ENCODE measurements at places on chromosomes 7 and 10.

- no peak for DNase-seq
Observed at GRCh38 chr10:10844251-10844650, 173.4 kb upstream of the CELF2 start.

- no peak for DNase-seq
Observed at GRCh38 chr7:148127374-148127773, 463.2 kb upstream of the C7orf33 start.

- peak; percentile 28 for DNase-seq
Observed at GRCh38 chr7:158595068-158595467, 7.4 kb upstream of the PTPRN2 start.

DNA sequence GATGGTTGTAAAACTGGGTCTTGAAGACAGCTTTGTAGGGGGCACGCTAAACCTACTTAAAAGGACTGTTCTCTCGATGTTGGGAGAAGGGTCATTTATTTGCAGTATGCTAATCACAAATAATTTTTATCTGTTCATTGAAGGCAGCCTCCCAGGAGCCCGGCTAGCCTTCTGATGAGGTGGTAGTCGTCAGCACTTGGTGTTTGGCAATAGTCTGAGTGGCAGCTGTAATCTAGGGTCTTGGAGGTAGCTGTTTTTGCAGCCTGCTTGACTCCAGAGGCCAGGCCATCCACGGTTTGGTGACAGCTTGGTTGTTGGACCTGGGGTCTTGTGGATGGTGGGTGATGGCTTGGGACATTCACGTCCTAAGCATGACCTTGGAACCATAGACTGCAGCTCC lies 2.2 kb downstream of the GTF2IRD1 start:
- peak; percentile 27 for DNase-seq

- DNase-seq: no peak
Observed at GRCh38 chr10:109343293-109343692, 580.0 kb downstream of the XPNPEP1 start.

DNA sequence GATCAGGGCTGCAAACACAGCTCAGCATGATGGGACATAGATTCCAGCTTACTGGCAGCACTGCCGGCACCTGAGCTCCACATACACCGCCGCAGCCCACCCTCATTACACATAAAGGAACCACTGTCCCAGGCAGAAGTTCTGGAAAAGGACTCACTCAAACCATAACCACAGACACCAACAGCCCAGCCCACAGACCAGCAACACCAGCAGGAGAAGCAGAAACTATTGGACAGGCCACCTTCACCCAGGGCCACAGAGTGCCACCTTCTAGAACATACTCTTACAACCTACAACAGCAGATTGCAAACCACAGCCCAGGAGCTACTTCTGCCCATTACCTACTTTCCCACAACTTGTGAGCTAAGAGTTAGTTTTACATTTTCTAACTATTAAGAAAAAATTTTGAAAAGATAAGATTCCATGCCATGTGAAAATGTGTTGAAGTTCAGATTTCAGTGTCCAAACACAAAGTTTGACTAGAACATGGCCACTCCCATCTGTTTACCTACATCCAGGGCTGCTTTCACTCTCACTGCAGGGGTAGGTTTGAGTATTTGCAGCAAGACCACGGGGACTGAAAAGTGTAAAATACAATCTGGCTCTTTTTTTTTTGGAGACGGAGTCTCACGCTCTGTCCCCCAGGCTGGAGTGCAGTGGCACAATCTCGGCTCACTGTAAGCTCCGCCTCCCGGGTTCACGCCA lies 153.0 kb downstream of the TNS3 start:
- DNase-seq: no peak

DNA sequence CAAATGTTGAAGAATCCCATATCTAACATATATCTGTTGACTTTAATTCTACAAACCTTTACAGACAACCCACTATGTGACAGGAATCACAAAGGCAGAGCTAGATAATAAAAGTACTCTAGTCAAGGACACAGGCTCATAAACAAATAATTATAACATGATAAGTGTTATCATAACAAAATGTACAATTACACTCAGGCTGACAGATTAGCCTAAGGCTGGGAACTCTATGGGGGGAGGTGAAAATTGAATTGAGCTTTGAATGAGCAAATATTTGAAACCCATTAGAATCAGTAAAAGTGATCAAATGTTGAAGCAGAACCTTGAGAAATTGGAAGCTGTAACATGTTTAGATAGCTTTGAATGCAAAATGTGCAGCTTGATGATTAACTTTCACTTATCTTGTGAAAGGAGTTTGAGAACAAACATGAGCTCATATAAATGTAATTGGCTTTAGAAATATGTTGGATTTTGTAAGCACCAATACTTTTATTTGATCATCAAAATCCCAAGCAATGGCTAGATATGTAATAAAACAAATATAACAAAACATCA lies 970.2 kb downstream of the SORCS3 start:
- DNase-seq: no peak

GRCh38 chr7:122136639-122137245 lies 7.3 kb downstream of the AASS start:
- peak; percentile 39 for DNase-seq

- DNase-seq: peak; percentile 93
Observed at GRCh38 chr10:69360485-69361302, 56.0 kb downstream of the TACR2 start.

GRCh38 chr7:104299323-104299722 lies 29.1 kb upstream of the LHFPL3 start:
- no peak for DNase-seq

- DNase-seq: peak; percentile 90
Observed at GRCh38 chr7:95608359-95609173, 12.2 kb upstream of the PDK4 start.

DNA sequence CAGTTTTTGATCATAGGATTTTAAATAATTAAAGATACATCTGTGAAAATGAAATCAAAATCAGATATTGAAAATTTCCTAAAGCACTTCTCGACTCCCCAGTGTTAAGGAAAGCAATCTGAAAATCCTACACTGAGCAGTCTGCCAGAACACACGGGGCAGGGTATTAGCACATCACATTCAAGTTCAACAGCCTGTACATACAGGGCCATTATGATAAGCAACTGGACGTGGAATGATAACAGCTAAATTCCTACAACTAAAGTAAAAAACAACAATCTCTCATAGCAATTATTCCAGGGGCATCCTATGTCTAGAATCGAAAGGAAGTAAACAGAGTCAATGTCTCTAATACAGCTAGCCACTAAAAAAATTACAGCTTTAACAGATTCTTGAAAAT lies 31.7 kb downstream of the TRDMT1 start:
- peak; percentile 10 for DNase-seq

DNA sequence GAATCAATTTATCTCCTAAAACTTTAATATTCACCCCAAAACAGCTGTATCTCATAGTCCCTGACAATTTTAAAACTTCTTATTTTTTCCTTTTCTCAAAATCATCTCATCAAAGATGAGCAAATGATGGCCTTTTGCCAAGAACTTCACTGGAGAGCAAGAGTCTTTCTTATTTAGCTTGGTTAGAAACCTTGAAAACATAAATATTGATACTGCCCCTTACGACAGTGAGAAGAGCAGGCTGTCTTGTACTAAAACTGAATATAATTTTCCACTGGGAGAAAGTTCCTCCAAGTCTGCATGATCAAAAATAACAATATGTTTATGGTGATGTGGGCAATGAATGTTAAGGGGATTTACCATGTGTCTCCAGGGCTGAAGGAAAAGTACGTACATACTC lies 109.0 kb downstream of the COL28A1 start:
- no peak for DNase-seq

DNA sequence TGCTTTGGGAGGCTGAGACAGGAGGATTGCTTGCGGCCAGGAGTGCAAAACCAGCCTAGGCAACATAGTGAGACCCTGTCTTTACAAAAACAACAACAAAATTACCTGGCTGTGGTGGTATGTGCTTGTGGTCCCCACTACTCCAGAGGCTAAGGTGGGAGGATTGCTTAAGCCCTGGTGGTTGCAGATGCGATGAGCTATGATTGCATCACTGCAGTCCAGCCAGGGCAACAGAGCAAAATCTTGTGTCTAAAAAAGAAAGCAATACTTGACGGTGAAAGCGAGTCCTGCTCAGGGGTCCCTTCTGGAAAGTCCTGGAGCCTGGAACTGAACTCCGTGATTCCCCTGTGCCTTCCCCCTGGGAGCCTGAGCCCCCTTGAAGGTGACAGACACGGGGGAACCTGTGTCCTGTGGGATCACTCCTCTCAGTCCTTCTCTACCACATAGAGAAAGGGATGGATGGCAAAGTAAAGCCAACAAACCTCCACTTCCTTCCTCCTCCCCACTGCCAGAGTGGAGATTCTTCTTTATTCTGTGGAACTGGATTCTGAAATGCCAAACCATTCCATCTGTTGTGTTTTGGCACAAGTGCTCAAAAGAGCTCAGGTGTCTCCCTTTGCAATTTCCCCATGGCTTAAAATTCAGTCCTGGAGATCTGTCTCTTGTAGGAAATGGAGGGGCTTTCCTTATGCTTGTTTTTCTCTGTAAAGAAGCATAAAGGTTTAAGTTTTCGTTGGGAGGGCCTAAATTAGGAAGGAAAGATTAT lies 50.6 kb downstream of the KIAA1217 start:
- DNase-seq: no peak

GRCh38 chr7:94391726-94392392 lies 2.8 kb upstream of the COL1A2 start:
- peak; percentile 93 for DNase-seq

- DNase-seq: no peak
Observed at GRCh38 chr7:36863901-36864701, 139.8 kb upstream of the AOAH start.

DNA sequence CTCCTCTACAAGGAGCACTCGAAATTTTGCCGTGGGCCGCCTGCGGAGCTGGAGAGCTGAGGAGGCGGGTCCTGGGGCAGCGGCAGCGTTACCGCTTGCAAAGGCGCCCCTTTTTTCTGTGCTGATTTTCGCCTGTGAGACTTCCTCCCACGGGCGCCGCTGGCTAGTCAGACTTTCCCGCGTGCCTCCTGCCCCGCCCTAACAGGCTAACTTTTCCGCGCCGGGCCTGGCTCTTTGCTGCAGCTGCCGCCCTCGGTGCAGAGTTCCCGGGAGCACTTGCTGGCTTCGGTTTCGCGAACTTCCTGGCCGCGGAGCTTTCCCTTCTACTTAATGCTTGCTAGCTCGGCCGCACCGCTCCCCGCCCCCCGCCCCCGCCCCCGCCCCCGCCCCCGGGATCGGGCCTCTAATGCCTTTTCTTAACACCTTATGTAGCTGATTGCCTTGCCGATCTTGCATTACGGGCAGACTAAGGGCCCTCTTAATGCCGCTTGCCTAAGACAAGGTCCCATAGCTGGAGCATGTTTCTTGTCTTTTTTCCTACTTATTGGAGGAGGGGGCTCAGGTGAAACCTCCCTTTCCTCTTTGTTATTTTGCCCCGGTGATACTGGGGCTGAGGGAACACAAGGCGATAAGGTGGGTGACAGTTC lies 37.9 kb upstream of the RASGEF1A start:
- DNase-seq: peak; percentile 42

- DNase-seq: no peak
Observed at GRCh38 chr7:89336121-89336520, 540.6 kb upstream of the TEX47 start.

DNA sequence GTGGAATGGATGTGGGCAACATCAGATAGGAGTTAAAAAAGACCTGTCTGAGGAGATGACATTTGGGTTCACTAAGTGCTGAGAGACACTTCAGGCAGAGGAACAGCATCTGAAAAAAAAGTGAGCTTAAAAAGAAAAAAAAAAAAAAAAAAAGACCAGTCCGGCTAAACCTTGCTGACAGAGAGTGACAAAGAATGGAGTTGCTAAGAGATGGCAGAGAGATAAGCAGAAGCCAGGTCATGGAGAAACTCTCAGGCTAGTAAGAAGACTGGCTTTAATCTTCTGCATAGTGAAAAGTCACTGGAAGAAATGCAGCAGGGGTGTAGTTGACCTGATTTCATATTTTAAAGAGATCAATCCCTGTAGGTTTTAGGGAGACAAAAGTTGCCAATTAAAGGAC lies 711.1 kb upstream of the SEMA3D start:
- DNase-seq: no peak

DNA sequence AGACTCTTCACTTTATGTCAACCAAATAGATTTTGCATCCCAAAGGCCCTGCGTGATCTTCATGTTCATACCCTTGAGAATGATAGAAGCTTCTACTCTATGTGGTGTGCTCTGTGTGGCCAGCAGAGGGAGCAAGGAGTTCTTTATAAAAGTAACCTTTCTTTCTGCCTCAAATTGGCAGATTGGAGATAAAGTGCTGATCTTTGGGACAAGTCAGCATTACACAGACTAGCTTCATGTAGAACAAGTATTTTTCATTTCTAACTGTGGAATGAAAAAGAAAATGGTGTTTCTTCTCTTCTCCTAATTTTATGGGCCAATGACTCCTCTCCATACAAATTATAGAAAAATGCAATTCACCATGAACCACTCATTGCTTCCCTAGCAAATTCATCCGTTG lies 1214.1 kb downstream of the SORCS1 start:
- DNase-seq: peak; percentile 49

GRCh38 chr10:121449482-121449924 lies 148.7 kb downstream of the FGFR2 start:
- no peak for DNase-seq

DNA sequence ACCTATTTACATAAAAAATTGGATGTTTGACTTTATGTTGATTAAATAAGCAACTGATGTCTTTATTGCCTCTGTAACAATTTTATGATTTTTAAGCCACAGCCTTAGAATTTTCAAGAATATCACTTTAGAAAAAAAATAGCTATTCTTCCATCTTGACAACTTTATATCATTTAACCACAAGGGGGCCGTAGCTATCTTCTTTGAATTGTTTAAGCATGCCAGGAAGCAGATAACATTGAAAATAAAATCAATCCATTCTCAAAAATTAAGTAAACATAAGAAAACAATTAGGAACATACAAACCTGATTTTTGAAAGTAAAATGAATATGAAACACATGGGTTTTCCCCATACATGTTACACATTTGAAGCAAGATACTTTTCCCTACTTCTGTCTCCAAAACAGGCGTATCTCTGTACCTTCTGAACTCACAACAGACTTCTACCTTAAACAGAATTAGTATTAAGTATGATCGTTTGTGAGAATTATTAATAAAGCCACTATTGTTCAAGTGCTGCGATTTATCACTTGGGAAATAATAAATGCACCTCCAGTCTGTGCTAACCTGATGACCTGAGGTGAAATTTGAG lies 209.0 kb downstream of the CACNA2D1 start:
- peak; percentile 73 for DNase-seq

DNA sequence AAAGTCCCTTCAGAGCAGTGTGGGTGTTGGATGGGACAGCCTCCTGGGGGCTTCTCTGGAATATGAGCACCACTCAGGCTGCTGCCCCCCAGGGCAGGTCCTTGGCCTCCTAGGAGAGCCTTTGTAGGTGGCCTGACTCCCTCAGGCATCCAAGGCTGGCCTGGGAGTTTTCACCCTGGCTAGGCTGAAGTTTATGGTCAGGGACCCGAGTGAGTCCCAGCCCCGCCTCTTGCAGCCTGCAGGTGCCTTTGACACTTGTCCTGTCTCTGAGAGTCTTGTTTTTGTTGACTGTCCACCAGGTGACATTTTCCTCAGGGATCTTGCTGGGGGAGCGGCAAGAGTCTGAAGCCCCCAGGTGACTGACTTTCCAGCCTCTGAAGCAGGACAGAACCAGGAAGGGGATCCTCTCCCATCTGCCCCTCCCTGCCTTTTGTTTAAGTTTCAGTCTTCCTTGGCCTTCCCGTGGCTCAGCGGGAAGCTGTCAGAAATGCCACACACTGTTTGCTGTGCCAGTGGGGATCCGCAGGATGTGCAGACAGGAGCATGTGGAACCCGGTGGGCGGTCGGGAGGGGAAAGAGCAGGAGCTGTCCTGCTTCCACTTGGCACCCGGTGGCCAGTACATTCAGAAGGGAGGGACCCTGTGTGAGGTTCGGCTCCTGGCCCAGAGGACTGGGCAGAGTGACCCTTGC lies 59.5 kb downstream of the LRRC18 start:
- DNase-seq: no peak

All from fibroblast of the aortic adventitia (primary cell).